ENCODE measurements at places on chromosomes 3 and 15.

DNA sequence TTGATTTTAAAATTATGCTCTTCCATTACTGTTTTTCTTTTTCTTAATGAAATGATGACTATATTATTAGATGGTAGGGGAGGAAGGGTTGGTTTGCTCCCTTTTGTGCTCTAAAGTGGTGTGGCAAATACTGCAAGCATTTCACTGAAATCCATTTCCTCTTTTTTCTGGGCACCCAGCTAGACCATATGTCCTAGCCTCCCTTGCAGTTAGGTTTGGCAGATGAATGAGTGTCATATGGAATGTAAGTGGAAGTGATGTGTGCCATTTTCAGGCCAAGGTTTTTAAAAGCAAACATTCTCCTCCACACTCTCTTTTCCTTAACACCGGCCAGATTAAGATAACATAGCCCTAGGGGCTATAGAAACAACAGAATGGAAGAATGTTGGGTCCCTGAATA lies 363.0 kb downstream of the FGF12 start:
- DNase-seq = no peak

- DNase-seq = no peak
Measured at GRCh38 chr3:108127301-108127988, 36.6 kb upstream of the CD47 start.

DNA sequence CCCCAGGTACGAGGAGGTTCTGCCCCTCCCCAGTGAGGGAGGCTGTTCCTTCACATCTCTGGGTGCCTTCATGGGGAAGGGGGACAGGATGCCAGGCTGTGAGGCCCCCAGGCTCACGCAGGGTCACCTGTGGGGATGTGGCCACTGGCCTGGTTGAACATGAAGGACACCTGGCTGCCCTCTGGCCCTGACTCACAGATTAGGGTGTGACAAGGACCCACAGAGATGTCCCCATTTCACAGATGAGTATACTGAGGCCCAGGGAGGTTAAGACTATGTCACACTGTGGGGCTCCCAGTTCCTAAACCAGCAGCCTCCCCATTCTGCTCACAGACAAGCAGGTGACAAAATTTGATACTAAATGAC lies 42.4 kb downstream of the PCSK6 start:
- no peak for DNase-seq

- DNase-seq = peak; percentile 19
Measured at GRCh38 chr3:106068795-106069194, 200.0 kb upstream of the CBLB start.

DNA sequence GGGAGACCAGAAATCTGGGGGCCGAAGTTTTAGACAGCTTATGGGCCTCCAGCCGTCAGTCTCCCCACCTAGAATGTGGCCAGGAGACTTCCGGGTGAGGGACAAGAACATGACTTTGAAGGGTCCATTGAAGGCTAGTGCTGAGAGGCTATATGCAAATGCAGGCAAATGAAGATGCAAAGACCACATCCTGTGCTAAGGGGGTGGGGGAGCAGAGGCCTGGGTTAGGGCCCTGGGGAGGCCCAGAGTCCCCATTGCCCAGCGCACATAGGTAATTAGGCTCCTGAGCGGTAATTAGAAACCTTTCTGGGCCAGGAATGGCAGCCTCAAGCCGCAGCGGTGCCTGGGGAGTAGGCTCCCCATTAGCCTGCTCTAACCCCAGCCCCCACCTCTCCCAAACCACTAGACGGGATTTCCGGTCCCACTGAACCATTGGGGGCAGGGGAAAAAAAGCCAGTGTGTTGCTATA lies 6.8 kb downstream of the CSK start:
- DNase-seq = no peak

DNA sequence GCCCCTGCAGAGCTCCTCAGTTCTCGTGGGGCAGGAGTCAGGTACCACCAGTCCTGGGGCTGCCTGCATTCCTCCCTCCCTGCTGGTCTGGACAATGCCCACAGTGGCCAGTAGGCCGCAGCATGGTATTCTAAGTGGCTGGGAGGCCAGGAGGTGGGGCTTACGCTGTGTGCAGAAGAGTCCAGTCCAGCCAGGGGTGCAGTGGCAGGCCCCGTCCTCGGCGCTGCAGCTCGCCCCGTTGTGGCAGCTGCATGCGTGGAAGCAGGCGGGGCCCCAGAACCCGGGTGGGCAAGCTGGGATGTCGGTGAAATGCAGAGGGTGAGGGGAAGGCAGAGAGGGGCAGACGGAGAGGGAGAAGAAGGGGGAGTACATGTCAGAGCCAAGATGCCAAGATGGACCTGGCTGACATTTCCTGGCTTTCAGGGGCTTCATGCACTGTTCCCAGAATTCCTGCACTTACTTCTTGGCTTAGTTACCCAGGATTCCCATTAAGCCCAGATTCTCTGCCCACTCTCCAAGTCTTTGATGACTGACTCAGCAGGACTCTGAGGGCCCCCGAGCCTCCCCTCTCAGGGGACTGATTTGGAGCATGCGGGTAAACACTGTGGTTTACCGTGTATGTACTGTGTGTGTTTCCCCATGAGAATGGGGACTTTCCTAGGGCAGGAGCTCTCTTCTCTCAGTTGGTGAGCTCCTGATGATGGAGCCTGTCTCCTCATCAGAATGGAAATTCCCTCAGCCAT lies 47.5 kb downstream of the RAB11A start:
- peak; percentile 70 for DNase-seq

GRCh38 chr15:92930776-92931175 lies 30.7 kb downstream of the CHD2 start:
- DNase-seq = peak; percentile 90

- no peak for DNase-seq
Measured at GRCh38 chr3:185778094-185778493, 46.7 kb downstream of the IGF2BP2 start.

GRCh38 chr15:44735482-44736180 lies 697 bp upstream of the TRIM69 start:
- DNase-seq = no peak

DNA sequence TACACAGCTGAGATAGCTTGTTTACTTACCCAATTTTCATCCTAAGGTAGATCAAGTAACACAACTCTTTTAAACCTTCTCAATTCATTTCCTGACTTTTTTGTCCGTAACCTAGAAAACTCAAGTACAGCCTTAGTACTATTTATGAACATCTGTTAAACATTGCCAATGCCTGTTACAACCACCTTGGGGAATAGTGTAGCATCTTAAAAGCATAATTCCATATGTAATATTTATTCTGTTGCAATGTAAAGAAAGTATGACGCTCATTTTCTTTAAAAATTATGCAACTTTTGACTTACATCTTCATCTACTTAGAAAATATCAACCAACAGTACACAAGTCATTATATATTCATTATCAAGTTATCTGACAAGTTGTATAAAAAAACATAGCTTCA lies 54.6 kb downstream of the SUCLG2 start:
- DNase-seq = peak; percentile 9

GRCh38 chr3:192408647-192409200 lies 318.6 kb downstream of the FGF12 start:
- DNase-seq = no peak

DNA sequence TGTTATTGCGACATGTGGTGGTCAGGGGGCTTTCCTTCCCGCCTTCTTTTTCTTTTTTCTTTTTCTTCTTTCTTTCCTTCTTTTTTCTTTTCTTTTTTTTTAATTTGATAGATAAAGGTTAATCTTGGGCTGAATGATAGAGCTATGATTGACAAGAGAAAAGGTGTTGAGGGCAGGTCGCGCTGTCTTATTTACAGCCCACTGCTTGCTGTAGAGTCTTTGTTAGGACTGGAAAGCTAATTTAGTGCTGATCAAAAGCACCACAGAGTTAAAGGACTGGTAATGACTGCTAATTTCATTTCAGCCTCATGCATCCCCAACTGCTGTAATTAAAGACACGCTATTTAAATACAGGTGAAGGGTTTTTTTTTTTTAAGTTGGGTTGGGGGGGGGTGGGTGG lies 10.6 kb upstream of the SOX2 start:
- no peak for DNase-seq

DNA sequence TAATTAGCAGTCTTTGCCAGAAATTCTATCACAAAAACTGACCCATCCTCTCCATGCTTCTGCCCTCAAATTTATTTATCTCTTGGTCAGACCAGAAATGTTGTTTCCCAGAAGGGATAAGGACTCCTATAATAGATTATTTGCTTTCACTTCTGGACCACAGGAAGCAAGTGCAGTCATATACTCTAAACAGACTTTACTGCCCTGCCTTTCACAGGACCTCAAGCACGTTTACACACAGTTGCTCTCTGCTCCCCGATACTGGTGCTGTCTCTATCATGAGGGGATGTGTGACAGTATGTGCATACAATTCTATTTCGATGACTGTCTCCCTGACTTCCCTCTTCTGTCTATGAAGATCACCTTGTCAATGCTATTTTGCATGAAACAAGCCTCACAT lies 205.5 kb upstream of the TGFBR2 start:
- DNase-seq = no peak

- DNase-seq = peak; percentile 50
Measured at GRCh38 chr15:90315278-90315982, 36.7 kb upstream of the ZNF774 start.

DNA sequence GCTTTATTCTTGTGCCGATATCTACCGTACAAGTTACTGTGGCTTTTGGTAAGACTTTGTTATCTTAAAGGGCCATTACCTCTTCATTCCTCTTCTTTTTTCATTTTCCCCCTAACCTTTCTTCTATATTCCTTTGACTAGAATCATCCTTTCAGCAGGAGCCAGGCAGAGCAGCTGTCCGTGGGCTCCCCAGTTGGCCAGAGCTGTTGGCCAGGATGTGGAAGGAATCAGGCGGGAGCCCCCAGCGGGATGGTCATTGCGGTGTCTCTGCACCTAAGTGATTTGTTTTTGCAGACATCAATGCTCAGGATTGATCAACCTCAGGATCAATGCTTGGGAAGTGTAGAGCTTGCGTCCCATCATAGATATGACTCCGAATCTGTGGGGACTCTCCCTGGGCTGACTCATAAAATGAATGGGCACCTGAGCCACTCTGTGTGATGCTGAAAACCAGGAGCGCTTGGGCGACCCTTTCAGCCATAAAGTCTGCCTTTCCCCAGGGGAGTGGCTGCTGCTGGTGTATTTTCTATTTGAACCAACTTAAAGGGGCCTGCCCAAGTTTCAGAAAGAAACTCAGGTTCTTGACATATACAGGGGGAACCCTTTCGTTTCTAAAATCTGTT lies 21.7 kb downstream of the APBA2 start:
- DNase-seq = no peak

GRCh38 chr15:38894243-38894948 lies 329.8 kb upstream of the RASGRP1 start:
- DNase-seq = peak; percentile 98

All from fibroblast of skin of right quadriceps (primary cell).